HFF-Myc (cell line): ENCODE measurements at places on chromosomes 4 and X.

DNA sequence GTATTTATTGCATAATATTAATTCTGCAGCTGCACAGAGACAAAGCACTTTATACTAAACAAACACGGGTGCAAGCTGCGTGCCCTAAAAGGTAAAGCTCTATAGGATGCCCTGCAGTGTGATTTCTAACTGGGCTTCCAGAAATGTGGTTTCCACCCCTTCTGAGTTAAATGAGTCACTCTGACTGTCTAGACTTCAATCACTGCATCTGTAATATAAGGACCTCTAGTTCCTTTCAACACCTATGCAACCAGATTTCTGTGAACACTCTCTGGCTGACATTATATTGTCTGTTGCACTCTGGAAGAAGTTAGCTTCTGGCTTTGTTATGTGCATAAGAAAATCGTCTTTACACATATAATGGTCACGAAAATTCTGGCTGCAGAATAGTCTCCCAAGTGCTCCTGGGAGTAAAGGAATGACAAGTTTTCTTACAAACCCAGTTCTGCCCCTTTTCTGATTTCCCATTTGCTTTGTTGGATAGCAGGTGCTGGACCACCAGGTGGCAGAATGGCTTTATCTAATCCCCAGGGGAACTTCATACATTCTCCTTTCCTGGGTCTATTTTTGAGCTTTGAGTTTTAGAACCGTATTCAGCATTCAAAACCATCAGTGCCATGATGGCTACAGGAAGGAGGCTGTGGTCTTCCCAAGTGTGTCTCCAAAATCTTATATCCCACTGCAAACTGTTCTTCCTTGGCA lies 842.2 kb downstream of the STIM2 start:
- no peak for DNase-seq

GRCh38 chr4:96713271-96713850 lies 873.5 kb downstream of the PDHA2 start:
- no peak for DNase-seq

GRCh38 chrX:34656842-34657725 lies at the start of gene TMEM47:
Gene TMEM47, minus strand, starts transcription at chrX:34657285. Its CDS starts 256 bp downstream, at chrX:34657029.
- no peak for DNase-seq

GRCh38 chrX:147875866-147876596 lies 35.7 kb upstream of the FMR1 start:
- no peak for DNase-seq

- no peak for DNase-seq
Observed at GRCh38 chrX:13013363-13014110, 30.9 kb downstream of the FAM9C start.

DNA sequence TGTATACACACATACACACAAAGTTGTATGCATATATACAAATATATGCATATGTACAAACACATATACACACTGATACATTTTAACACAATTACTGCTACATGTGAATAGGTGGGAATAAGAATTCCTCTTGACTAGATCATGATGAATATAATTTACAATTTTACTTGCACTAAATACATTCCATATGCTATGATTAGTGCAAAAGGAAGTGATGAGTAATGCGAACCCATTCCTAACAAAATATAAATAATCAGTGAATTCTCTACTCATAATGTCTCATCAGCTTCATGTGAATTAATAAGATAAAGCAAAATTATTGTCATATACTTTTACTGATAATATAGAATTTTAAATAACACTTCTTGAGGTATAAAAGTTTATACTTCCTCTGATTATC lies 1077.3 kb upstream of the PCDH10 start:
- DNase-seq: no peak
